ENCODE measurements at places on chromosomes 13 and 19. TPM values are rescaled to one million over a fixed set of nuclear protein-coding genes. Genes with fewer than 3 reads are reported as not detected.

Gene GAPDHS
- total RNA-seq, result not detected

- DNase-seq, result no peak
Observed at GRCh38 chr13:63088226-63088625, 1672.6 kb upstream of the PCDH20 start.

DNA sequence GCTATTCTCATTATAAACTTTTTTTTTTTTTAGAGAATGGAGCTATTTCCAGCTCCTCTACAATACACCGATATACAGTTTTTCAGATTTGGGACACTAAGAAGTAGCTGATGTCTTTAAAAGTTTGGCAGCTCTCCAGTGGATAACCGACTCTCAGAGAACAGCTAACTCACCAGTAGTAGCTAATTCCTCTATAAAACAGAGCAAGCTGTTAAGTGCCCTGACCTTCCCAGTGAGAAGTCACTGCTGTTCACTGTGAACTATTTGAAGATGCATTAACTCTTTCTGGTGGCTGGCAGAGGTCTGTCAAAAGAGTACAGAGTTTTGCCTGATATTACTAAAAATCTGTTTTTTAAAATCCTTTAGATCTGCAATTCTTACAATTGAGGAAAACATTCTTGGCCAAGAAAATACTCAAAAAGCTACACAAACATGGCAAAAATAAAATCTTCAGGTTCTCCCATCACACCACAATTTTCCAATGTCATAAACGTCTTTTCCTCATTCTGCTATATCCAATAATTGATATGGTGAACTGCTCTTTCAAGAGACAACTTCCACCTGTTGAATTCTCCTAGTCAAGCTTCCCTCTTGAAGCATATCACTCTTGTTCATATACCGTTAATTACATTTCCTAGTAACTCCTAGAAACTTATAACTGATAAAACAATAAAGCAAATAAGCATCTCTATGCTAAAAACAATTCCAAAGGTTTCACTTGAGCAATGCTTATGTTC, 44.2 kb downstream of the TBC1D4 start:
- no peak for DNase-seq

Gene FGF21
- total RNA-seq, result not detected
